NCI-H1694 treated with DMSO at 0.1 percent for 48 hours (cell line): ENCODE measurements at places on chromosomes 11 and 22.

DNA sequence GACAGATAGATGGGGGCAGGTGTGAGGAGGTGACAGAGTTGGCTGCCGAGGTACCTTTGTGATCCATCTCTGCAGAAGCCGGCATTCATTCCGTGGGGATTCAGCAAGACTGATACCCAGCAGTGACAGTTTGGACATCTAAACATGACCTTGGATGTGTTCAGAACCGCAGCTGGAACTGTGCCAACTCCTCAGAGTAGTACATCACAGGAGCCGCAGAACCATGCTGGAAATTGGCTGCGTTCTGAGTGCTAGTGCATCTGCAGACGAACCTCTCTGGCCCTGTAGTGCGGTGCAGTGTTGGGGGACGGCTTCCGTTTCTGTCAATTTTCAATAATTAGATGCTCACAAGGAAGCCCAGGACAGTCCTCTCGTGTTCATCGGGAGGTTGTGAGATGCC, 772.1 kb downstream of the NTM start:
- no peak for DNase-seq

GRCh38 chr22:49368976-49369725, 458.5 kb downstream of the BRD1 start:
- no peak for DNase-seq

DNA sequence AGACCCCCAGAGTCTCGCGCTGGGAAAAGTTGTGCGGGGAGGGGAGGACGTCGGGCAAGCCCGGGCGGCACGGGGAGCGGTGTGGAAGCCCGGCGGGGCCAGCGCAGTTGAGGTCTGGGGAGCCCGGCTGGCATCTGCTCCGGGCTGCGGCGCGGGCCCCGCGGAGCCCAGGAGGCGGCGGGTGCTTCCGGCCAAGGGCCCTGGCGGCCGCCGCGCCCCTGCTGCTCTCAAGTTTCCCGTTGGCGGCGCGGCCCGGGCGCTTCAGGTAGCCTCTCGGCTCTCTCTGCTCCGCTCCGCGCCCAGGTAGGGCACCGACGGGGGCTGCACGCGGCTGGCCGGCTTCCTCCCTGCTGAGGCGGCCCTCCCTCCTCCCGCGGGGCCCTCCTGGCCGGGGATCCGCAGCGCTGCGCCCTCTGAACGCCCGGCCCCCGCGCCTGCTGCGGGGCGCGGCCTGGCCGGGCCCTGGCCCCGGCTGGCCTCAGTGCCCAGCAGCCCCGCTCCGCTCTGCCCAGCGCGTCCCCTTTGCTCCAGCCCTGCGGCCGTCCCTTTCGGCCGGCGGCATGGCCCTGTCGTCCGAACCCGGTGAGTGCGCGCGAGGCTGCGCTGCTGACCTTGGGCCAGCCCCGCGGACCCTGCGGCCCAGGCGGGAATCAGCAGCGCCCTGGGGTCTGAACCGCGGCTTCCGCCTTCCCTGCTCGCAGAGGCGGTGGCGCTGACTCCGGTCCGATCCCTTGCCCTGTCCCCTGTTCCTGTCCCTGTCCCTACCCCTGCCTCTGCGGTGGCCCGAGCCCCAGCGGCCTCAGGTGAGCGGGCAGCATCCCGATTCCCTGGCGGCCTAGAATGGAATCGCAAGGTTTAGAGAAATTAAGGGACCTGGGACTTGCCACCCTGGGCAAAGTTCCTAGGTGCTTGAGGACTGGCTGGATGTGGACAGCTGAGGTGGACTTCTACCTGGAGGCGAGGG, 4.3 kb upstream of the AMPD3 start:
- no peak for DNase-seq

DNA sequence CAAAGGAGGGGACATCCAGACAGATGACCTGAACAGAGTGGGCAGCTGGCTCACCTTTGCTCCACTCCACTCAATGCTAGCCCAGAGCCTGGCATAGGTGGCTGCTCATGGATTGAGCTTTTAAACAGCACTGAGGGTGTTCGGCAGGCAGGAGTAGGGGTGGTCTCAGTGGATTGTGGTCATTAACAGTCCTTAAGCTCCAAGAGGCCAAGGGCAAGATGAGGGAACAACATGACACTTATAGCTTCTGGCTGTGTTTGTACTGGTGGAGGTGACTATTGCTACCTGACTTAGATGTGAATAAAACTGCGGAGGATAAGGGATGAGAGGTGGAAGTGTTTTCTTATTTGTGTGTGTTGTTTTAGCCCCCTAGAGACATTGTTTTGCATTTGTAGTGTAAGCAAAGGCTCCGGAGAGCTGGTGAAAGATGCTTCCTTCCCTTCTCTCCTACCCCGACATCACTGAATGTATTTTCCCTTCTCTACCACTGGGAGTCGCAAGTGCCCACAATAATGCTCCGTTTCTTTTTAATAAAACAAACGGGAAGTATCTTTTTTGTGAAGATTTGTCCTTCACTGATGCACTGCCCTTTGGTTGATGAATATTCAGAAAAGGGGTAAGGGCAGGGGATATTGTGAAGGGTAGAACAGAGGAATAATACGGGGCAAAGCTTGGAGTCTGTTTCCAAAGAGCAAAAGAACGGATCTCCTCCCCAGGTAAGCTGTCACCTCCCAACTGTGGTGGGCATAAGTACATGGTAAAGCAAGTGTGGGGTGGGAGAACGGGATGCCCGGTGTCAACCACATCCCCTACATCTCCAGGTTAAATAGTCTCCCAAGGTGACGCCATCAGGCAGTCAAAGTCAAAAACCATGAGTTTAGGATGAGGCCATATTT, 27.5 kb upstream of the MTNR1B start:
- peak; percentile 11 for DNase-seq

DNA sequence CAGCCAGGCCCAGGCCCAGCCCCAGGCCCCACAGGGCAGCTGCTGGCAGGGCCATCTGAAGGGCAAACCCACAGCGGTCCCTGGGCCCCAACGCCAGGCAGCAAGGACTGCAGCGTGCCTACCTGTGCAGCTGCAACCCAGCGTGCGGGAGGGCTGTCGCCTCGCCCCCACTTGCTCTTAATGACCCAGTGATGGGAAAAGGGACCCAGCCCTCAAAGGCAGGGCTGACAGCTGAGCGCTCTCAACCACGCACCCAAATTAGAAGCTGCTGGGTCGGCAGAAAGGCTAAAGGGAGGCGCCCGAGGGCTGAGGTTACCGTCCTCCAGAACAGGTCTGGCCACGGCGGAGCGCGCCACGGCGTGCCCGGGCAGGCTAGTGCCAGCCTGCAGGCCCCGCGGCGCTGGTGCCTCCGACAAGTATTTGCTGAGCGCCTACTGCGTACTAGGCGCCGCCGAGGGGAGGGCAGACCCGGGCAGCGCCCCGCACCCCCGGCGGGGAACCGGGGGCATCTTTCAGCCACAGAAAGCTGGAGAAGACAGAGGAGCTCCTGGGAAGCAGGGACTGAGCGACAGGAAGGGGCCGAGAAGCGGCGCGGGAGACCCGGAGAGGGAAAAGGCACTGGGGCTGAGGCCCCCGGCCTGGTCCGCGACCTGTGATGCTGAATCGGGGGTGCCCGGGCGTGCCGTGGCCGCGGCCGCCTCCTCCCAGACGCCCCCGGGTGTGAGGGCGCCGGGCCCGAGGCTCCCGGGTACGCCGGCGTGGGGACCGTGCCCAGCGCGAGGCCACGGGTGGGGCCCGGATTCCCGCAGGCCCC, 773 bp downstream of the HRAS start:
- DNase-seq: no peak
